ENCODE measurements at places on chromosomes 1 and 21.

- no peak for DNase-seq
Observed at GRCh38 chr21:39097981-39098380, 85.3 kb downstream of the PSMG1 start.

DNA sequence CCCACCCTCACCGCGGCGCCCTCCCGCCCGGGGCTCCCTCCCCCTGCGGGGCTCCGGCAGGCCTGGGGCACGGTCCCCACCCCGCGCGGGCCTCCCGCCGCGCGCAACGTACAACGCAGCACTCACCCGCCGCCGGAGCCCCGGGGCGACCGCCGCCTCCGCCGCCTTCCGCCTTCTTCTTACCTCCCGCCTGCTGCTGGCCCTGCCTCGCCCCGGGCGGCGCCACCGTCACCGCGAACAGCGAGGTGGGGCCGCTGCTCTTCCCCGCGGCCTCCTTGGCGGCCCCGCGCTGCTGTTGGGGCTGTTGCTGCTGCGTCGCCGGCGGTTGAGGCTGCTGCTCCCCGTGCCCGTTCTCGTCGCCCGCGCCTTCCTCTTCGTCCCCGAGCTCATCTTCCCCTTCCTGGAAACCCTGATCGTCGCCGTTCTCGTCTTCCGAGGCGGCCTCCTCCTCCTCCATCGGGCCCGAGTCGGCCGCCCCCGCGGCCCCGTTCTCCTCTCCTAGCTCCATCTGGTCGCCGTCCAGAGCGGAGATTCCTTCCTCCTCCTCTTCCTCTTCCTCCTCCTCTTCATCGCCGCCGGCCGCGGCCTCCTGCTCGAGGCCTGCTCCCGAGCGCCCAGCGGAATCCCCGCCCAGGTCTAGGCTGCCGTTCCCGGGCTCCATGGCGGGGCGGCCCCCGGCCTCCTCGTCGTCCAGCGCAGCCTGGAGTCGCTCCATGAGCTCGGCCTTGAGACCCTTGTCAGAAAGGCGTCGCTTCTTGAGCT is 671 bp downstream of the HNRNPU start:
- DNase-seq = no peak

- DNase-seq = no peak
Observed at GRCh38 chr1:61226791-61227567, 144.6 kb downstream of the NFIA start.

DNA sequence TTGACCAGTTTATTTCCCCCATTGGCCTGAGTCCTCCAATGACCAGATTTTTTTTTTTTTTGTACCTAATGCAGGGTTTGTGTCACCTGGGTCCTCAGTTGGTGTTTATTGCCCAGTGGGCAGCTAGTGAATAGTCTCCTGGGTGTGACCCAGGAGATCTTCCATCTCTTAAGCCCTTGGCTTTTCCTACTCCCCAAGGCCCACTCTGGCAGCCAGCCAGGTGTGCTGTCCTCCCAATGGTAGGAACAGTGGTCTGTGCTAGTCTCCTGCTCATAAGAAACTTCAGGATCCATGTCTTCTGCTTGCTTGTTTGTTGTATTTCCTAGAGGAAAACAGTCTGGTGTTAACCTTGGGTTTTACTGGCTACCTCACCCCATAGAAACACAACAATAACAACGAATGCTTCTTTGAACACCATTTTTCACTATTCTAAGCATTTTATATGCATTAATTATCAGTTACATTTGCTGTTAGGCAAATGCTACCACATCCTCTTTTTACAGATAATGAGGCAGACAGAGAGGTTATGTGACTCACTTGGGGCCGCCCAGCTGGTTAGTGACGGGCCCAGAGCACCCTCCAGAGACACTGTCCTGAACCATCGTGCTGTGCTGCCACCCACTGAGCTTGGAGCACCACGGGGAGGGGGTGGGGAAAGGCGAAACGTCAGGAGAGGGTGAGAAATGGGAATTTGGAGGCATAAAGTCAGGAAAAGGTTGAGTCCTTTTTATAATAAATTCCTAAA is 107.5 kb downstream of the HIVEP3 start:
- DNase-seq = peak; percentile 74

GRCh38 chr21:37220433-37220980 is 46.6 kb downstream of the VPS26C start:
- DNase-seq = peak; percentile 76

All from NB4 (cell line).